Stimulated activated CD8-positive, alpha-beta memory T cell treated with anti-CD3 and anti-CD28 coated beads, Interleukin-4, amount 100 ng/mL, for 1 hour (primary cell): ENCODE measurements at places on chromosomes 7 and 10.

DNA sequence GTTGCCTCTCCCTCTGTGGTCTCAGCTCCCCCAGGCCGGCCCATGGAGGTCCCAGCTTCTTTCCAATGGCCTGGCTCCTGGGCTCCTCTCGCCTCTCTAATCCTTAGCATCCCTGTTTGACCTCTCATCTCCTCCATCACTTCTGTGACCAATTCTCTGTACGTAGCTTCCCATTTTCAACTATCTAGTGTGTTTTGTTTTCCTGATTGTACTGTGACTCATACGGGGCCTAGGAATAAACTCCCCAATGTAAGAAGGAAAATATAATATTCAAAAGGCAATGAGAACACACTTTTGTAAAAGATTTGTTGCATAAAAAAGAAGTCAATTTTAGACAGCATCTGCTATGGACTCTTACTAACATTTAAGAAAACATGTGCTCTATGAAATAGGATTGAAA, 90.3 kb downstream of the MKX start:
- no peak for DNase-seq

DNA sequence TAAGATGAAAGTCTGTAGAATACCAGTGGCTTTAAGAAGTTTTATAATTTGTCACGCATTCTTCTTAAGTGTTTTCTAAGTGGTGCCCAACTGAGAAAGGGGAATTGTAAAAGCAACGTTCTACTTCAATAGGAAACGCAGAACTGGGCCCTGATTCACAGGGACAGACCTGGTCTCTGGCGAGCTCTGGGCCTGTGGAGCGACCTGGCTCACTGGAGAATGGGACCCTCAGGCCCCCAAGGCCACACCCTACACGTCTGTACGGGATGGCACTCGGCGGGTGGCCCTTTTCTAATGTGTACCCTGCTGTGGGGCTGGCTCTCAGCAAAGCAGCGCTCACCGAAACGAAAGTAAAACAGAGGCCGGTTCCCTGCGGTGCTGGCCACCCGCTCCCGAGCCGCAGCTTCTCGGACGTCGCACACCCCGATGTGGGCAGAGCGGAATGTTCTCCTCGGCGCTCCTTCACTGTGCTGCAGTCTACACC, 205.0 kb downstream of the DIP2C start:
- DNase-seq: no peak

- no peak for DNase-seq
Measured at GRCh38 chr10:47243356-47243755, 56.6 kb upstream of the GDF10 start.

GRCh38 chr10:36380538-36380937, 738.4 kb upstream of the FZD8 start:
- no peak for DNase-seq

DNA sequence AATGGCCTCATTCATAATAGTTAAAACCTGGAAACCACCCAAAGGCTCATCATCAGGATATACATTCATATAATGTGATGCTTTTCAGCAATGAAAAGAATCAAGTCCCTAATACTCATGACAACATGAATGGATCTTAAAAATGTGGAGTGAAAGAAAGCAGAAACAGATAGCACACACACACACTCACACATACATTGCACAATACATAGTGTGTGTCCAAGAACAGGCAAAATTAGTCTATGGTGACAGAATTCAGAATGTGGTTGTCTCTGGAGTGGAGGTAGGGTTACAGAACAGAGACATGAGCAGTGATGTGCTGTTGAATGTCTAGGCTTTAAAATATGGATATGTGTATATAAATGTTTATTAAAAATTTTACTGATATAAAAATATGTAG, 419.9 kb upstream of the PCDH15 start:
- no peak for DNase-seq
